ENCODE measurements at places on chromosomes 6 and 20.
A peak's percentile ranks its signal among the peaks of the same experiment; 100 is the strongest.

DNA sequence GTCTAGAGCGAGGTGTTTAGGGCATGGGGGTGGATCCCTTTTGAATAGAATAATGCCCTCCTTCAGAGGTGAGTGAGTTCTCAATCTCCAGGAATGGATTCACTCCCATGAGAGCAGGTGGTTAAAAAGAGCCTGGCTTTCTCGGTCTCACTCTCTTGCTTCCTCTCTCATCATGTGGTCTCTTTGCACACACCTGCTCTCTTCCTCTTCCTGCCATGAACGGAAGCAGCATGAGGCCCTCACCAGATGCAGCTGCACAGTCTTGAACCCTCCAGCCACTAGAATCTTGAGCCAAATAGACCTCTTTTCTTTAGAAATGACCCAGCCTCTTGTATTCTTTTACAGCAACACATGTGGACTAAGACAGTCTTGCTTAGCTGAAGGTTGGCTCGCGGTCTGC is 119.3 kb downstream of the BMP7 start:
- H3K4me1 ChIP-seq: peaks cover 2% of the 10 kb centered on the region
- peaks cover 5% of the 10 kb centered on the region for H3K27me3 ChIP-seq
- H3K27ac ChIP-seq: no peak overlapping the region
- no peak overlapping the region for H3K4me3 ChIP-seq
- no peaks in the 10 kb centered on the region for H3K36me3 ChIP-seq

DNA sequence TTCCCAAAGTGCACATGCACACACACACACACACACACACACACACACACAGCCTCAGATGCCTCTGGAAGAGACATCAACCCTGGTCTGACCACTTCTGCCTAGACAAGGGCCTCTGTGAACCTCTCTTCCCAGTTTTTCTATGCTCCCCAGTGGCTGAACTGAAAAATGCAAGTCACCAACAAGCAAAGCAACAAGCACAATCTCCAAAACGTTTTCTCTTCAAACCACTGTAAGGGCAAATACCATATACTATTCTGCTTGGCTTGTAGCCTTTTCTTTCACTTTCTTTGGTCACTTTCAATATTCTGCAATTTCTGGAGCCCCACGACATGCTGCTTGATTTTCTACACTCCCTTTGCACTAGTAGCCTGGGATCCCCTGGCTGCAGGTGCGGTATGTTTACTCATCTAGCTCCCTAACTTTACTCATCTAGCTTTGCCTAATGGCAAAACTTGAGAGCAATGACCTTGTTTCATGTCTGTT is 121.4 kb upstream of the DST start:
- no peaks in the 10 kb centered on the region for H3K27me3 ChIP-seq
- peak overlapping the region; percentile 91 for H3K27ac ChIP-seq
- no peak for DNase-seq
- H3K4me1 ChIP-seq: peaks cover 60% of the 10 kb centered on the region

- no peaks in the 10 kb centered on the region for H3K36me3 ChIP-seq
- DNase-seq: no peak
- no peaks in the 10 kb centered on the region for H3K27me3 ChIP-seq
- H3K4me1 ChIP-seq: no peaks in the 10 kb centered on the region
- H3K4me3 ChIP-seq: no peak overlapping the region
Observed at GRCh38 chr6:125066140-125066539, 87.4 kb upstream of the TPD52L1 start.

GRCh38 chr6:149876241-149876933 is 12.2 kb upstream of the LRP11 start:
- peaks cover 13% of the 10 kb centered on the region for H3K27me3 ChIP-seq
- H3K27ac ChIP-seq: no peak overlapping the region
- DNase-seq: no peak
- H3K4me3 ChIP-seq: no peak overlapping the region
- H3K4me1 ChIP-seq: no peaks in the 10 kb centered on the region

All from WTC11 (cell line).